ENCODE measurements at places on chromosomes 11 and 22. TPM values are rescaled to one million over a fixed set of nuclear protein-coding genes. Genes with fewer than 3 reads are reported as not detected.

CCDC116 gene
- 0.08 TPM for total RNA-seq

PAX6 gene
- total RNA-seq = not detected

OR4C5 gene
- total RNA-seq = not detected

CHADL gene
- 0.12 TPM for total RNA-seq

ART1 gene
- not detected for total RNA-seq

TMEM191B gene
- total RNA-seq = 0.60 TPM

MYBPC3 gene
- total RNA-seq = not detected

PATE4 gene
- total RNA-seq = not detected

RAB3IL1 gene
- total RNA-seq = 3.5 TPM

GLB1L2 gene
- 0.23 TPM for total RNA-seq

BDNF gene
- 1.2 TPM for total RNA-seq

VSIG2 gene
- not detected for total RNA-seq

SEC14L2 gene
- total RNA-seq = 33.7 TPM
